ENCODE measurements at places on chromosomes 11 and 22. TPM values are rescaled to one million over a fixed set of nuclear protein-coding genes. Genes with fewer than 3 reads are reported as not detected.

DNA sequence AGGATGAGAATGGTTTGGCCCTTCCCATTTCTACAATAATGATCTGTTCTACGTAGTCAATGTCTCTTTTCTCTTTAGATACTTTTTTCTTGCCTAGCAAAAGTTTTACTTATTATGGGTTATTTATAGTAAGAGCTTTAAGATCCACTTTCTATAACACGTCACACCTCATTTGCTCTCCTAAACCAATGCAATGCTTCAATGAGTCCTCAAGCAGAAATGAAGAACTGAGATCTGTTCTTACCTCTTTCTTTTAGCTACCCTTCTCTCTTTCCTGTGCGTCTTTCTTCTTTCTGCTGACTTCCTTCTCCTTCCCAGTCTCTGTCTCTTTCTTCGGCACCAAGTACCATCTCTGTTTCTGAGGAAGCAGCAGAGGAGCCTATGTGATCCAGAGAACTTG, 61.8 kb downstream of the SNX19 start:
- no peak for DNase-seq

GRCh38 chr11:130527636-130528297, 79.3 kb downstream of the ADAMTS15 start:
- no peak for DNase-seq

- no peak for DNase-seq
Observed at GRCh38 chr11:46513934-46514342, 79.9 kb downstream of the AMBRA1 start.

DNA sequence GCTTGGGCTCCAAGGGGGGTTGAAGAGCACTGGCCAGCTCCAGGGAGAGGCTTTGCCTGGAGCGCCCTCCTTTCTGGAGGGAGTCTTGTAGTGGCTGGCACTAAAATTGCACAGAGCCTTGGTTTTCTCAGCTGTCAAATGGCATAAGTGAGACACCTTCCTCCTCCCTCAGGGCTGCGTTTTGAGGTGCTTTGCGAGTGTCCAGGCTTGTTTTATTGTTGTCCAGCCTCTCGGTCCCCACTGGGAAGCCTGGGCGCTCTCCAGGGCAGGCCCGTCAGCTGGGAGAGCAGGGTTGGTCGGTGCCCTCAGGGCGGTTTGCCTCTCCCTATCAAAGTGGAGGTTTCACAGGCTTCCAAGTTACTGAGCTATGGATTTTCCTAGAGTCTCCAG, 149.3 kb upstream of the B3GAT1 start:
- DNase-seq: no peak

Gene C11orf87
- total RNA-seq: not detected
